ENCODE measurements at places on chromosomes 12 and 14.

- no peak for DNase-seq
These were observed 72.8 kb downstream of the SPATS2 start for GRCh38 chr12:49440035-49440434.

DNA sequence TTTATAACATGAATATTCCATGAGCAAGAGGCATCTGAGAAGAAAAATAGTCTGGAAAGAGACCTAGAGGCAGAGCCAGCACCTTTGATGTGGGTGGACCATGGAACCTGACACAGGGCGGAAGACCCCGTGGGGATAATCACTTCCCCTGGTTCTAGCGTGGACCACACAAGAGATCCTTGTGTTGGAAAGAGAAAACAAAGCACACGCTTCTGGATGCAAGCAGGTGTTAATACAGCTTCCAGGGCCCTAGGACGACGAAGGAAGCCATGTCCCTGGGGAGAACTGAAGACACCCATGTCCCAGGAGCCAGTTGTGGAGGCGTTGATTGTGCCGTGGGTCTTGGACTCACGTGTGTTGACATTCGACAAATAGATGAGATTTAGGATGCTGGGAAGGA, 102.9 kb downstream of the ADGRD1 start:
- no peak for DNase-seq

- DNase-seq = no peak
These were observed 140.9 kb upstream of the SRRM4 start for GRCh38 chr12:118840399-118840798.

DNA sequence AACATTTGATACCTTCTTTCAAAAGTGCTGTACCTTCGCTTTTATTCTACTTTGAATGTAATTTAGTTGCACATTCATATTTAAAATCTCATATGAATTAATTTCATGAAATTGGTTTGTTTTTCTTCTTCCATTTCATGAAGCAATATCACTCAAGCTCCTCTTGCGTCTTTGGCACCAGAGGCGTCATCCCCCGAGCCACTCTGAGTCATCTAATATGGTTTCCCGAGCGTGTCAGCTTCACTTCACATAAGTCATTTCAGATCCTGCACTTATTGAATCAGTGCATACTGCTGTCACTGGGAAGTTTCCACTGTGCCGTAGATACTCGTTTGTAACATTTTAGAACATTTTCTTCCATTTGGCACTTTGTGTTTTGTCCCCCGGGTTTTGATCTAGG, 105.6 kb downstream of the SLC25A47 start:
- no peak for DNase-seq

DNA sequence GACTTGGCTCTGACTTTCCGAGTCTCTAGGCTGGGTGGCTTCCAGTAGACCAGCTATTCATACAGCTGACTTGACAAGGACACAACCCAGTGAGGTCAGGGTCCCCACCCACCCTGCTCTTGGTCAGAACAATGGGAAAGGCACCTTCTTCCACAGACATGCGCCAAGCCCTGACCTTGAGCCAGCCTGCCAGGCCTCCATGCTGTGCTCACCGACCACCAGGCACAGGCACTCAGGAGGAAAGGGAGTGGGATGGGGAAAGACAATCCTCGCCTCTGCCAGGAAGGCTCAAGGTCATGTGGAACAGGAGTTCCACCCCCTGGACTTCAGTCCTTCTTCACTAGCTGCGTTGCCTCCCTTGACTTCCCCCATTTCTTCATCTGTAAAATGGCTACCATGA, 31.4 kb downstream of the GALNT16 start:
- no peak for DNase-seq

DNA sequence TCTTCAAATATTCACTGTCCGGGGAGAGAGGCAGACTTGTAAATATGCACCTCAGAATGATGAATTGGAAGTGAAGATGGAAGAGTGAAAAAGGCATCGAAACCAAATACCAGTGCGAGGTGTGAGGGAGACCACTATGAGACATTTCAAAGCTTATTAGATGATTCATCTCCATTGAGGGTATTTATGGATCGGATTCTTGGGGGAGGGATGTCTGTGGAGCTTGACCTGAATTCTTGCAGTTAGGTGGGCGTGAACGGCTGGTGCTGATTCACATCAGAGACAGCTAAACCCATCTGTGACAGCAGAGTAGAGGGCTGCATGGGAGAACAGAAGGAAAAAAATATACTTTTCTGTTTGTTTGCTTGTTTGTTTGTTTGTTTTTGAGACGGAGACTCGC, 677.2 kb downstream of the AACS start:
- DNase-seq = no peak

DNA sequence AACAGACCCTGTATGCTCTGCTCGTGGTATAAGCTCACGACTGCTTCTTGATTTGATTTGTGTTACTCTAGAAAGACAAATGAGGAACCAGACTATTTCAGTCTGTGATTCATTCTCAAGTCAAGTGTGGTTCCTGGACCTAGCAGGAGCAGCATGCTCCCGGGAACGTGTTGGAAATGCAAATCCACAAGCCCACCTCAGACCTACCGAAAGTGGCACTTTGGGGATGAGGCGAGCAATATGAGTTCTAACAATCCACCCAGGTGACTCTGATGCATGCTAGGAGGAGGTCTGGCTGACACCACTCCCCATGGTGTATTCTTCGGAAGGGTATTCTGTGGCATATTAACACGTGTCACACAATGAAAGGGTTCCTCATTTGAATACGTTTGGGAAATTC, 59.5 kb upstream of the TMX1 start:
- DNase-seq = no peak

- DNase-seq = no peak
These were observed 25.9 kb upstream of the CRIP2 start for GRCh38 chr14:105448706-105449111.

GRCh38 chr14:34911209-34912150, 36.3 kb upstream of the BAZ1A start:
- DNase-seq = no peak

DNA sequence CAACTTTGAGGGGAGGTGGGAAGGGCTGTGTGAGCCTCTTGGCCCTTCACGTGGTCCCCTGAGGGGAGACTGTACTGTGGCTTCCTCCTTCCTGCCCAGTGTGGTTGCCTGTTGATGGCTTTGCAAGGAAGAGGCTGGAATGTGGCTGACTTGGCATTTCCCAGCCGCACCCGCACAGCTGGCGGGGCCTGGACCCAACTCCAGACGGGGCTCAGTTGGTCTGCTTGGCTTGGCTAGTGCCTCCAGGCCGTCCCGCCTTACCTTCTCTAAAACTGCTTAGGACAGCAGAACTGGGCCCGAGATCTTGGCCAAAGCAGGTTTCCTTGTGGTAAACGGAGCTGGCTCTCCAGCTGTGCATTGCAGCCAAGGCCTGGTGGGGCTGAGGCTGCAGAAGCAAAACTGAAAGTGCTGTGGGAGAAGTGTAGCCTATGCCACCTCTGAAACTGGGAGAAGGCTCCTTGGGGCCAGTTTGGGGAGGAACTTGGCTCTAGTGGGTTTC, 139.5 kb downstream of the SMOC1 start:
- no peak for DNase-seq

GRCh38 chr12:47954058-47954457, 9.3 kb upstream of the TMEM106C start:
- DNase-seq = no peak

GRCh38 chr12:51811203-51812202, 37.0 kb downstream of the FIGNL2 start:
- DNase-seq = no peak

- no peak for DNase-seq
These were observed 208.1 kb upstream of the NEDD1 start for GRCh38 chr12:96698965-96699364.

- no peak for DNase-seq
These were observed 183.9 kb upstream of the SOX5 start for GRCh38 chr12:24133384-24133783.

DNA sequence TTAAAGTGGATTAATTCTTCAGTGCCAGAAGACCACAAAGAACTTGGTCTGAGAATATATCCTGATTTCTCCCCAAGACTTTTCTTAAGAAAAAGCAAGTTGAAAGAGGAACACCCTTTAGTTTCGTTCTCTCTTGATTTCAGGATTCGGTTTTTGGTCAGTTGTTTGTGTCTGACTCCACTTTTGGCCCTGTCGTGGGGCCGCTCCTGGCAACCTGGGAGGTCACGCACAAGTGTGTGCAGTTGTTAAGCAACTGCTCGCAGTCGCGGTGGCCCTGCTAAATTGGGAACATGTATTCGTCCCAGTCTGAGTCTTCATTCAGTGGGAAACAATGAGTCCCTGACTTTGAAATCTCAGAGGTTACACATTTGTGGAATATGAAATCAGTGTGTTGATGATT, 68.7 kb downstream of the RGS6 start:
- no peak for DNase-seq

GRCh38 chr14:51521764-51522163, 129.9 kb upstream of the FRMD6 start:
- DNase-seq = peak; percentile 65

- DNase-seq = peak; percentile 73
These were observed 123.9 kb upstream of the FOXN3 start for GRCh38 chr14:89540830-89541470.

DNA sequence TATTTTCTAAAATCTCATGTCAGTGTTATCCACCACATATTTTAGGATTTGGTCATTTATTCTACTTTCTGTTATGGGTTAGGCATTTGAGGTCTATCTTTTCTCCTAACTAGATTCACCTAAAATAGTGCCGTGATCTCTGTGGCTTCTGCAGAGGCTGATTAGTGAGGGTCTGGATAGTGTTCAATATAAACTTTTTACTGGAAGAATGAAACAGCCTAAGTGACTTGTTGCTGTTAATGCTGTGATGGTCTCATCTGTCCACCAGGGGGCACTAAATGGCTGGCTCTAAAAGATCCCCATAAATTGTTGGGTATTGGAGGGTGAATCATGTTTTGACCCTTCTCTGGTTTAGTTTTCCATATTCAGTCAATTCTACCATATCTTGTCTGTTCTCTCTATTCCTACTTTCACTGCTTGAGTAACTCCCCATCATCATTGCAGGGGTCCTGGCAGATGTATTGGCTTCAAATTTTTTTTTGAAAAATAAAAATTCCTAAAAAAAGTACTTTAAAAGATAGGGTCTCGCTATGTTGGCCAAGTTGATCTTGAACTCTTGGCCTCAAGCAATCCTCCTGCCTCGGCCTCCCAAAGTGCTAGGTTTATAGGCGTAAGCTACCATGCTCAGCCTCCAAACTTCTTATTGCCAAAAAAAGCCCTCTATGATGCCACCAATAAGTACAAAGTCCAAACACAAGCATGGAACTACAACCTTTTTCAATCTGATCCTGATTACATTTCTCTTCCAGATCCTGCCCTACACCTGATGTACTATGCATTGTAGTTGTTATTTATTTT, 6.9 kb downstream of the PABPN1 start:
- peak; percentile 44 for DNase-seq

DNA sequence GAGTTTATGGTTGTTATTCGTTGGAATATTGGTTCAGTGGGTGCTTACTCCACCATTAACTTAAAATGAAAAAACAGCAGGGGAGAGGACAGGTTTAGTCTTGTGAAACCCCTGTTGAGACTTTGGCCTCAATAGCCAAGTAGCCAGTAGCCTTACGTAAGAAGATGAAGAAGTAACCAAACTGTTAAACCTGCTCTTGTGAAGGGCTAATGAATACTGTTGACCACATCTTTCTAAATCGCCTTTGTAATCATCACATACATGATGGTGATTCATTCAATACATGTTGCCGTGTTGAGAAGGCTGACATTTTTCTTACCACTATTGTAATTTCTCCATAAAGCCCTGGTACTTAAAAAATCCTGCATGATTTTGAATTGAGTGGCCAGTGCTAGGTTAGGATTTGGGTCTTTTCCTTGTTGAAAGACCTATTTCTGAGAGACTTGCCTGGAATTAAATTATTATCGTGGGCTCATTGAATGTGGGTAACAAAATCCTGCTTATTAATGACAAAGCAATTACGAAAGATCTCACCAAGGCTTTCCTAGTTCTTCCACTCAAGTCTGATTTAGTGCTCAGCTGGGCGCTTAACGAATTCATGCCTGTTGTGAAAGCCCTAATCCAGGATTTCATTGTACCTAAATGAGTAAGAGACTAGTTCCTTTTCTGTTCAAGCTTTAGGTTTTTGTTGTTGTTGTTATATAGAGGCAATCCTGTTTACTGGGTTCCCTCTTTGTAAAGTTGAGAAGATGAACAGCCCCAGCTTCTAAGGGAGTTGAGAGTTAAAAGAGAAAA, 333.1 kb downstream of the FUT8 start:
- DNase-seq = peak; percentile 8

GRCh38 chr12:99133401-99133800, 488.3 kb downstream of the APAF1 start:
- no peak for DNase-seq

DNA sequence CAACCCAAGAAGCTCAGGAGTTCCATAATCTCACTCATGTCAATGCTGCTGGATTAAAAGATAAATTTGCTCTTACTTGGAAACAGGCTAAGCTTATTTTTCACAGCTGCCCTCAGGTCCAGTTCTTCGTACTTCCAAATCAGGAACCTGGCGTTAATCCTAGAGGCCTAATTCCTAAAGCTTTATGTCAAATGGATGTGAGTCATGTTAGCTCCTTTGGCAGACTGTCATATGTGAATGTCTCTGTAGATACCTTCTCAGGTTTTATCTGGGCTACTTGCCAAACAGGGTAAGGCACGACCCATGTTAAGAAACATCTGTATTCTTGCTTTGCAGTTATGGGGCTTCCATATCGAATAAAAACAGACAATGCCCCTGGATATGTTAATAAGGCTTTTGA, 504.6 kb downstream of the ALG10 start:
- no peak for DNase-seq

DNA sequence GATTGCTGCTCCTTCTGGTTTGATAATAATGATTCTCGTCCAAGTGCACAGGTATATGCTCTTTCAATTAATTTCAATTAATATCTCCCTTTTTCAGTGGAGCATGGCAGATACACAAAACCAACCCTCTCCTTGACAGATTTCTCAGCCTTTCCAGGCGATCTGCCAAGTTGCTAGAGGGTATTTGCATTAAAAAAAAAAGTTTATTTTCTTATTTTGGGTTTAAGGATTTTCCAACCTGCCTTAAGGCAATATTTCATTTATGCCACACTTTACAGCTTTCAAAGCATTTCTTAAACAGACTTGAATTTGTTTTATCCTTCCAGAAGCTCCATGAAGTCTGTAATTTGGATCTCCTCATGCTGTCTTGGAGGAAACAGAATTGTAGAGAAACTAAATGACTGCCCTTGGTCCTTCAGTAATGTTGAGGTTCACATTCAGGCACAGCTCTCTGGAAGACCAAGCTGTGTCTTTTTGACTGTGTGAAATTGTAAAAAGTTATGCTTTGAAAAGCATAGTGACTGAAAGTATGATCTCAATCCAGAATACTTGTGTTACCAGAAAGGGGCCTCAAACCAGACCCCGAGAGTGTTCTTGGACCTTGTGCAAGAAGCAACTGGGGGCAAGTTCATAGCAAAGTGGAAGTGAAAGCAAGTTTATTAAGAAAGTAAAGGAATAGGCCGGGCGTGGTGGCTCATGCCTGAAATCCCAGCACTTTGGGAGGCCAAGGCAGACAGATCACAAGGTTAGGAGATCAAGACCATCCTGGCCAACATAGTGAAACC, 2.3 kb downstream of the DGLUCY start:
- DNase-seq = no peak

DNA sequence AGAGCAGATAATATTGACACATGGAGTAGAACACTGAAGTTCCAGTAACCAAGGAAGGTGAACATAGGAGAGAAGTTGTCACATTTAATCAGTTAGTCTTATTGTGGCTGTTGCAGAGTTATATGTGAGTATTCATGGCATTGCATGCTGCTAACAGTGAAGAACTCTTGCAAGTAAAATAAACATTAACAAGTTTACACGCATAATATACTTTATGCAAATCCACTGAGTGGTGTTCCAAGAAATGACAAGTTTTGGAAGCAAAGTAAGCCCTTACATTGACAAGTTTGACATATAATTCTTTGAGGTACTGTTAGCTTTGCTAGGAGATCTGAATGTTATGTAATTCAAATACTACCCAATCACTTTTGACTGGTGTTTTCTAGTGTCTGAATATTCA, 125.6 kb downstream of the ANKS1B start:
- no peak for DNase-seq

Data from AG09309 (cell line).